SK-N-MC (cell line): ENCODE measurements at places on chromosomes 2 and 18.

GRCh38 chr18:60663060-60663989 lies 290.8 kb upstream of the MC4R start:
- DNase-seq = no peak

GRCh38 chr18:34661464-34662087 lies 48.5 kb upstream of the DTNA start:
- DNase-seq = no peak

- no peak for DNase-seq
Observed at GRCh38 chr2:142048581-142048980, 82.2 kb downstream of the LRP1B start.

GRCh38 chr2:138110453-138111083 lies 146.3 kb downstream of the HNMT start:
- no peak for DNase-seq

DNA sequence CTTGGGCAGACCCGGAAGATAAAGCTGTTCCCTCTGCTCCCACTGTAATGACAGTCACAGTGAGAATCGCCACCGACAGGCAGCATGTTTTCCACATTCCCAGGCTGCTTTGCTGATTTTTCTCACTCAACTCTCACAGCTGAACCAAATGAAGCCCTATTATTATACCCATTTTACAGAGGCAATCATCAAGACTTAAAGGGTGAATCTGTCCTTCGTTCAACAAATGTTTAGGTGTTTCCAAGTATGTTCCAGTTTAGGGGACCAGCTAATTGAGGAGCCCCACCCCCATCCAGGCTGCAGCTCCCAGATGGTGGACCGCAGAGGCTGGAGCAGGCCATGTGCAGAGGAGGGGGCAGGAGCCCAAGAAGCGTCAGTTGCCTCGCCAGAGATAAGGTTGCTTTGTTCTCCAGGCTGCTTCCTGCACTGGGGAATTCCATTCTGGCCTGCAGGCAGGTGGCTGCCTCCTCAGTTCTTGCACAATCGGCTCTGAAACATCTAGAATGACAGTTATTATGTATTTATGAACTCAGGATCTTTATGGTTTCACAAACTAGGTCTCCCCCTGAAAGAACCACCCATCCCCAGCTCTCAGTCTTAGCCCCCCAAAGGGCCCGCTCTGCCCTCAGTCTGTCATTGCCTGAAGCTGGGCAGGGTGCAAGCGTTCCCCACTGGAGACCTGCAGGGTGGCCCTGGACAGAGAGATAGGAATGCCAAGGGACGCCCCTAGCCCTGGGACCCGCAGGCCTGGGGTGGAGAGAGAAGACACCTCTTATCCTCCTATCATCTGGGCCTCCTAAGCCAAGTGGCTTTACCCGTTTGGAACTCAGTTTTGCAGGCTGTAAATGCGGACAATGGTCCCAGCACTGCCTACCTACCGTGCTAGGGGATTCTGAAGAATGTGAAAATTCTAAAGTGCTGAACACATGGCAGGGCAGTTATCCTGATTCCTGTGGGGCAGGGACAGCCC lies 49.1 kb upstream of the MYCN start:
- no peak for DNase-seq

DNA sequence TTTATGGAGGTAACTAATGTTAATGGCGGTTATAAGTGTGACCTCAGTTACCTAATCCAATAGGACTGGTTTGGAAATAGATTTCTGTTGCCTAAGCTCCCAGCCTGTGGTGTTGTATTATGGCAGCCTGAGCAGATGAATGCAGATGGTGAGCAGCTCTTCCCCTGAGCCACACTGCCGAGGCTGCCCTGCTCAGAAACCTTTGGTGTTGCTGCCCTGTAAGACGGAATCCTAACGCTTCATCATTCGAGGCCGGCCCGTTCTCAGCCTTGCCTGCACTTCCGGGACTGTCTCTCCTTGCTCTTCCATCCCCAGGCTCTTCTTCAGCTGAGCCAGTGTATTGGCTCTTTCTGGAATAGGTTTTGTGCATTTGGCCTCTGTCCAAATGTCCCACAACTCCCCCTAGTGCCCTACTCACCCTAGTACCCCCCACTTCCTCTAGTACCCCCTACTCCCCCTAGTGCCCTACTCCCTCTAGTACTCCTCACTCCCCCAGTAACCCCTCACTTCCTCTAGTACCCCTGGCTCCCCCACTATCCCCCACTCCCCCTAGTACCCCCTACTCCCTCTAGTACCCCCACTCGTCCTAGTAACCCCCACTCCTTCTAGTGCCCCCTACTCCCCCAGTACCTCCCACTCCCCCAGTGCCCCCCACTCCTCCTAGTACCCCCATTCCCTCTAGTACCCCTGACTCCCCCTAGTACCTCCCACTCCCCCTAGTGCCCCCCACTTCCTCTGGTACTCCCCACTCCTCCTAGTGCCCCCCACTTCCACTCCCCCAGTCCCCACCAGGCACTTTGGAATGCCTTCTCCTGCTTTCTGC lies 106.0 kb upstream of the TAF1B start:
- DNase-seq = no peak

DNA sequence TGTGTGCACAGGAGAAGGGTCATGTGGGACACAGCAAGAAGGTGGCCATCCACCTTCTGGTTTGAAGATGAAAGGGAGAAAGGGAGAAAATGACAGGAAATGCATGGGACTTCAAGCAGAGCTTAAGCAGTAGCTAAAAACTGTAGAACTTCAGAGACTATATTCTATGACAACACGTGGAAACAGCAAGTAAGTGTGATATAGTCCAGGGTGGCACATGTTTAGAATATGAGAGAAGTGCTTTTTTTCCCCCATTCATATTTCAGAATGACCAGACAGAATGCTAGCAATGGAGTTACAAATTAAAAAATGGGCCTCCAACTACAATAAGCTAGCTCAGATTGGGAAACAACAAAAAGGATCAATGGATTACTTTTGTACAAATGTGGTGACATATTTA lies 1042.2 kb downstream of the TMEM182 start:
- no peak for DNase-seq

GRCh38 chr18:67935638-67936037 lies 419.1 kb upstream of the DSEL start:
- no peak for DNase-seq
